ENCODE measurements at places on chromosomes 5 and 9. TPM values are rescaled to one million over a fixed set of nuclear protein-coding genes. Genes with fewer than 3 reads are reported as not detected.

DNA sequence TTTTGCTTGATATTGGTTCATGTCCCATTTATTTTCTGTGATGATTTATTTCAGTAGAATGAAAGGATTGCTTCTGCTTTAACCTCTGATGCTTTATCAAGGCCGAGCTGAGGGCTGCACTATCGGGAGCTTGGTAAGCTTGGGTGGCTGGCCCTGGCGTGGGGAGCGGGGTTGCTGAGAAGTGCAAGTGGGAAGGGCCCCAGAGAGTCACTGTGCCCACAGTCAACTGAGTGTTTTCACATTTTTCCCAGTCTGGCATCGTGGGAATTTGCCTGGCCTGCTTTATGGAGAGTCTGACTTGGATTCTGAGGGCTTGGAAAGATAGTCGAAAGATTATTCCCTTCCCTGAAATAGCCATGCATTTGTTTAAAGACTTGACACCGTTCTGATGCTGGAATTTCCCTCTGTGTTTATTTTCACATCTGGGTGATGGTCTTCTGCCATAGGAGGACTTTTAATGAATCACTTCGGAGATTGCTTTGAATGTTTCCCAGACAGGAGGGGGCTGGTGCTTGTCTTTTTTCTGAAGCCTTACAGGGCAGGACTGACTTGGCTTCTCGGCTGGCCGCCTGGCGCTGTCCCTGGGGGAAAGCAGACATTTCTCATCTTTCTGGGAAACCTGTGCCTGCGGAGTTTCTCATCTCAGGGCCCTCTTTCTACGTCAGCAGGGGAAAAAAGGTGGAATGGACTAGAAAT is 139.0 kb downstream of the BOD1 start:
- no peak for DNase-seq
- H3K4me1 ChIP-seq = peaks cover 9% of the 10 kb centered on the region
- no peaks in the 10 kb centered on the region for H3K27me3 ChIP-seq
- no peak overlapping the region for H3K27ac ChIP-seq

DNA sequence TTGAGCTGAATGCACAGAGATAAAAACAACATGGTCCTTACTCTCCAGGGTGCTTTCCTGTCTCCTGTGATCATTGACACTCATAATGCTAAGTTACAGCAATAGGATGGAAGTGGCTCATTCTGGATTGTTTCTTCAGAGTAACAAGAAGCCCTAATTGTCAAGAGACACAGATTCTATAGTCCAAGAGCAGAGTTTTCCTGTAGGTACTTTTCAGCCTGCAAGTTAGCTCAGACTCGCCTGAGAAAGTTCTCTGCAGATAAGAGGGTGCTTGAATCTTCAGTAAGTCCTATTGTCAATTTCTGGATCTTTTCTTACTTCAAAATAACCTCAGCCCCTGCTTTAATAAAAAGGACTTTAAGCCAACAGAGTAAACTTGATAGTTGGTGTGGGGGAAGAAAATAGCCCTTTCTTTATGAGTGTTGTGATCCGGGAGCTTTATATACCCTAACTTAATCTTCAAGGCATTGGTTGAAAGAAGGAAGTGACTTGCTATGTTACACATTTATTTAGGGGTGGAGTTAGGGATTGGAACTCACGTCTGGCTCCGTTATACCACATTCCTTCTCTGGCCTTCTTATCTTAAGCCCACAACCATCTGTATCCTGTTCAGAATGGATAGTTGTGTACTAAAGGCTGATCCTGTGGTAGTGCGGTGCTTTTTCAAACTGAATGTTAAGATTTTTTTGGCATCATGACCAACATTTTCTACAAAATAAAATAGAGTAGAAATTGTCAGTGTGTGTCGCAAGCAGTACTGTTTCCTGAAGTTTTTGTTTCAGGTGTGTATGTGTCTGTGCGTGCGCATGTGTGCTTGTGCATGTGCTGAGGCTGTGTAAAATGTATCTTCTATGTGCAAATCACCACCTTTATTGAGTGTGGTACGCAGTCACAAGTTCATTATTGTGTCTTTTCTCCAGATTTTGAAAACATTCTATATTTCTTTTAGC is 173.9 kb downstream of the WDR70 start:
- H3K27me3 ChIP-seq = no peaks in the 10 kb centered on the region
- no peaks in the 10 kb centered on the region for H3K4me1 ChIP-seq
- H3K4me3 ChIP-seq = no peak overlapping the region
- DNase-seq = no peak
- H3K36me3 ChIP-seq = no peaks in the 10 kb centered on the region

DNA sequence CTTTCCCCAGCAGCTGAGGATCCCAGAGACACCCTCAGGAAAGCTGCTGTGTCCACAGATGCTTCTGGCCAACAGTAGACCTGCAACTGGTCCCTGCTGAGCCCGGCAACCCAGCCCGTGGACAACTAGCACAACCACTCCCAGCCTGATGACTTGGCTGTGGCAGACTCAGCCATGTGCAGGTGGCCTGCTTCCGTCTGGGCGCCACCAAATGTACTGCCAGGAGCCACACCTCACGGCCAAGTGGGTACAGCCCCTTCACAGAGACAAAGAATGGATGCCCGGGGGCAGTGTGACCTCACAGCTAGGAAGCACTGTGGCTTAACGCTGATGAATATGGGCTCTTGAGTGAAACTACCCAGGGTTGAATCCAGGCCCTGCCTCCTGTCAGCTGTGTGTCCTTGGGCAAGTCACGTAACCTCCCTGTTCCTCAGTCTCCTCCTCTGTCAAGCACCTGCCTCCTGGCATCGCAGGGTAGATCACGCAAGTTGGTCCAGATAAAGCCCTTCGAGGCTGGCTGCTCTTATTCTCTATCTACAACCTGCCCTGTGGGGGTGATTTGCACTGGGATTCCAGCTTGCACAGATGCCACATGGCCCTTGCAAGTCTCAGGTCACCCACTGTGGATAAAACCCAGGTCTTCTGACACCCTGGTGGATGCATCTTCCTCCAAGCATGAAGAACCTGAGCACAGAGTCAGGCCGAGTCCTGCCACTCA is 225.0 kb downstream of the PBX3 start:
- H3K4me1 ChIP-seq = no peaks in the 10 kb centered on the region
- no peak overlapping the region for H3K27ac ChIP-seq
- no peaks in the 10 kb centered on the region for H3K27me3 ChIP-seq
- no peaks in the 10 kb centered on the region for H3K36me3 ChIP-seq
- no peak for DNase-seq
- H3K4me3 ChIP-seq = no peak overlapping the region

TLR4 gene
- total RNA-seq = 24.0 TPM

KCNIP1 gene
- not detected for total RNA-seq

DNA sequence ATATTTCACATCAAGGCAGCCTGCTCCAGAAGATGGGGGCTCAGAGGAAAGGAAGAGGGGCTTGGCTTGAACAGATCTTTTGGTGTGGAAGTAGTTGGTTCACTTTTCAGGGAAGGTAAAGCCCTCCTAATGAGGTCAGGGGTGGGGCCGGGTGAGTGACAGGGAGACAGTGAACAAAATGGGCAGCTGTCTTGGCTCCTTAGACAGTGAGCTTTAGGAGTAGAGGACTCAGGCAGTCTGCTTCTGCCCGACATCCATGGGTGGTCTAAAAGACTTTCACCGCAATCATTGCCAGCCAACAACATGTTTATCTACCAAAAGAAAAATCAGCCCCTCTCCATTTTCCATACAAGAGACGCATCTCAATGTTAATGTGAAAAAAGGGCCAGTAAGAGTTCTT is 241.0 kb downstream of the EBF1 start:
- H3K4me1 ChIP-seq = peaks cover 6% of the 10 kb centered on the region
- H3K27me3 ChIP-seq = no peaks in the 10 kb centered on the region
- H3K36me3 ChIP-seq = no peaks in the 10 kb centered on the region
- DNase-seq = no peak

DNA sequence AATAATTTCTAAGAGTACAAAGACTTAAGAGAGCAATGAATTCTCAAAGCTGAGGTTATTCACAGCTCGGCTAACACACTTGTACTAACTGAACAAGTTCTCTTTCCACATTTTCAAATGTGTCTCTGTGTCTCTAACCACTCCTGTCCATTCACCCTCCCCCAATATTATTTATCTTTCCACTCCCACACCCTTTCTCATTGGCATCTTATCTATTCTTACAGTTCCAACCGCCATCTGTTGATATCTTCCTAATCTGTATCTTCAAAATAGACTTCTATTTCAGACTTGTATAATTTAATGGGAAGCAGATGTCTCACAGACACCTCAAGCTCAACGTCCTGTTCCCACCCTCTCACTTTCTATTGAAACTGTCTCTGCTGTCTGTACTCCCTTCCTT is 205.9 kb downstream of the ANXA1 start:
- no peaks in the 10 kb centered on the region for H3K27me3 ChIP-seq
- no peaks in the 10 kb centered on the region for H3K36me3 ChIP-seq
- DNase-seq = no peak
- H3K27ac ChIP-seq = no peak overlapping the region
- H3K4me1 ChIP-seq = no peaks in the 10 kb centered on the region

SLC45A2 gene
- total RNA-seq = not detected

DNA sequence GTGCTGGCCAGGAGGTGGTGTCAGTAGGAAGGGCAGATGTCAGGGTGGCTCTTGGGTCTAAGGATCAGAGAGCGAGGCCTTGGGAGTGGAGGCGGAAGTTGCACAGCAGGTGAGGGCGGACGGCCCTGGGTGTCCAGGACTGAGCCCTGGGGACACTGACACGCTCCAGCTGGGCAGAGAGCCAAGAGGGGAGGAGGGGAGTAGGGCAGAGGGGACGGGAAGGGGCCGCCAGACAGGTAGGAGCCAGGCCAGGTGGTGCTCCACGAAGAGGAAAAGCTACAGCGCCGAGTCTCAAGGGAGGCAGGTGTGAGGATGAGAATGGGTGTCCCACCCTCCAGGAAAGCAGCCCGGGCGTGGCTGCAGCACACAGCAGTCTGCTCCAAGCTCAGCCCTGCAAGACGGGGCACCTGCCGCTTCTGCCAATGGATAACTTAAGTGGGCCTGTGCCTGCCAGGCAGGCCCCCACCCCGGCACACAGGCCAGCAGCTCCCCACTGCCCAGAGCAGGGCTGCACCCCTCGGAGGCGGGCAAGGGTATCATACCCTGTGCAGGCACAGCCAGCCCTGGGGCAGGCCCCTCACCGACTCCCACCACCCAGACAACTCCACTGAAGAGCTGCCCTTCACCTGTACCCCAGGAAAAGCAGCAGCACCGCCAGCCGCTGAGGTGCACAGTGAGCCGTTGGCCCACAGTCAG is 4.9 kb downstream of the TPRN start:
- peaks cover under 1% of the 10 kb centered on the region for H3K36me3 ChIP-seq
- H3K4me3 ChIP-seq = no peak overlapping the region
- DNase-seq = no peak

C5orf58 gene
- total RNA-seq = not detected

ANKRD34B gene
- total RNA-seq = not detected

RANBP17 gene
- total RNA-seq = 35.0 TPM

- H3K27me3 ChIP-seq = no peaks in the 10 kb centered on the region
- no peak overlapping the region for H3K27ac ChIP-seq
- no peaks in the 10 kb centered on the region for H3K36me3 ChIP-seq
- no peak for DNase-seq
- H3K4me3 ChIP-seq = no peak overlapping the region
Observed at GRCh38 chr5:141657404-141657803, 6.2 kb upstream of the FCHSD1 start.

MEIKIN gene
- not detected for total RNA-seq

DNA sequence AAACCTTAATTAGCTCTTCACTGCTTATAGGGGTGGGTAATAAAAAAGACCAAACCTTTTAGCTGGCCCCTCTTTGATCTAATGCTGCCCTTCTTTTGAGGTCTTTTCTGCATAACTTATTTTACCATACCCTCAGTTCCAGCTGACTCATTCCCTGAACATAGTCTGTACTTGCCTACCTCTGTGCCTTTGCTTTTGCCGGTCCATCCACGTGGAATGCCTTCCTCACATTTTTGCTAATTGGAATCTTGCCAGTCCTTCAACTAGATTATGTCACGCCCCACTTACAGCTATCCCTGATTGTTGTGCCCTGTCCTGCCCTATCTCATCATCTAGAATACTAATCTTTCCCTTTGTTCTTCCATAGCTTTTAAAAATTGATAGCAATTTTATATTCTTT is 44.2 kb downstream of the FAF2 start:
- no peak for DNase-seq
- no peak overlapping the region for H3K4me3 ChIP-seq
- H3K36me3 ChIP-seq = peaks cover 57% of the 10 kb centered on the region
- no peaks in the 10 kb centered on the region for H3K27me3 ChIP-seq
- H3K4me1 ChIP-seq = no peaks in the 10 kb centered on the region
- H3K27ac ChIP-seq = no peak overlapping the region

- peaks cover 4% of the 10 kb centered on the region for H3K4me1 ChIP-seq
- no peaks in the 10 kb centered on the region for H3K27me3 ChIP-seq
- no peaks in the 10 kb centered on the region for H3K36me3 ChIP-seq
Observed at GRCh38 chr5:65862384-65862783, 64.0 kb upstream of the ERBIN start.

OR13C4 gene
- 0.56 TPM for total RNA-seq

DNA sequence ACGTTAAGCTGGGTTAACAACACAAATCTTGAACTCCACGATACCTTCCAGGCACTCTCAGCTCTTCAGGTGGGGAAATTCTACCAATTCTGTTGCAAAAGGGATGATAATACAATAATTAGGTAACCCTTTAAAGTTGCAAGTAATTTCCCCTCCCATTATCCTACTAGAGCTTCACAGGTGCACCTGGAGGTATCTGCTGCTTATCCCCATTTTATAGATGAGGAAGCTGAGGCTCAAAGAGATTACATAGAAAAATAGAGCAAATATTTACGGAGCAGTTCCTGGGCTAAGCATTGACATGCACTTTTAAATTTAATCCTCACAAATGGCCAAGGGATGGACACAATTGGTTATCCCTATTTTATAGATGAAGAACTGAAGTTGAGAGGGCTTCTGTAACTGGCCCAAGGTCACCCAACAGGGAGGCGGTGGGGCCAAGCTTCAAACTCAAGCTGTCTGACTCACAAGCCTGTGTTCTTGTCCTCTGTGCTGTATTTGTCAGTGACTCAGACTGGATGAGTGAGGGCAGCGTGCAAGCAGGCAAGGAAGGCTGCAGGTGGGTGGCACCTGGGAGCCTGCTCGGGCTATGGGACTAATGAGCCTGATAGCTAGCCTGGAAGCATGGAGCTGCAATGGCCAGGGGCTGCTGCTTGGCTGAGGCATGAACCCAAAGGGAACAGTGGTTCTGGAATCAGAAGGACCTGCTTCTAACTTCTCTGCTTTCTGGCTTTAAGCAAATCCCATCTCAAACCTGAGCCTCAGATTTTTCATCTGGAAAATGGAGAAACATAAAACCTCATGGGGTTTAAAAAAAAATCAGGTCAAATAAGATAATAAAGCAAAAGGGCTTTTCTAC is 105.5 kb downstream of the PDE6A start:
- H3K4me3 ChIP-seq = no peak overlapping the region
- no peaks in the 10 kb centered on the region for H3K4me1 ChIP-seq
- no peak overlapping the region for H3K27ac ChIP-seq
- H3K27me3 ChIP-seq = no peaks in the 10 kb centered on the region
- H3K36me3 ChIP-seq = no peaks in the 10 kb centered on the region

All from thyroid gland (tissue), 4 donors.